ENCODE measurements at places on chromosomes 1 and 21. TPM values are rescaled to one million over a fixed set of nuclear protein-coding genes. Genes with fewer than 3 reads are reported as not detected.

GRCh38 chr1:240070188-240070587 is 21.5 kb upstream of the FMN2 start:
- H3K27ac ChIP-seq = no peak overlapping the region
- no peak overlapping the region for H3K4me3 ChIP-seq
- DNase-seq = no peak
- H3K4me1 ChIP-seq = no peaks in the 10 kb centered on the region
- no peaks in the 10 kb centered on the region for H3K36me3 ChIP-seq
- H3K27me3 ChIP-seq = no peaks in the 10 kb centered on the region

DNA sequence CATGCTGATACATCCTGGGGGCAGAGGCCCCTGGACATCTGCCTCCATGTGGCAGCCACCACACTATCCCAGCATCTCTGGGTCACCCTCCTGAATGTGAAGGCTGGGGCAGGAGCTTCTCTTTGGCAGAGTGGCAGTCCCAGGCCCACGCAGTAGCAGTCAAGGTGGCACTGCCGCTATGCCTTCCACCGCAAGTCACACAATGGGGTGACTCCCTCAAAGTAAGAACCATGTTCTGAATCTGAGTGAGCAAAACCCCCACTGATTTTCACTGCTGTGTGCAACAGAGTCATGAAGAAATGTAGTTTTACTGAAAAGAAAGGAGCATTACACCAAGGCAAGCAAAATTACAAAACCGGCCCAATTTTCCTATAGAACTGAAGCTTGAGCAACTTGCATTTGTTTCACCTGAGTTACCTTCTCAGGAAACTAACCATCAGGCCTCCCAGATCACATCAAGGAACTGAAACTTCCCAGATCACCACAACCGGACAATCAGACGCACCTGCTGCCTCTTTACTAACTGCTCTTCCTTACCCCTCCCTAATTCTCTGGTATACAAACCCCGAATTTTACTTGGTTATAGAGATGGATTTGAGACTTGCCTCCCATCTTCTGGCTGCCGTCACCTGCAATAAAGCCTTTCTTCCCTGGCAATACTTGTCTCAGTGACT is 102.6 kb downstream of the PCP4 start:
- H3K4me3 ChIP-seq = no peak overlapping the region
- H3K27ac ChIP-seq = no peak overlapping the region
- H3K36me3 ChIP-seq = no peaks in the 10 kb centered on the region
- H3K4me1 ChIP-seq = no peaks in the 10 kb centered on the region

GRCh38 chr1:200527670-200528069 is 92.9 kb downstream of the KIF14 start:
- H3K4me3 ChIP-seq = no peak overlapping the region
- H3K27me3 ChIP-seq = peaks cover 4% of the 10 kb centered on the region
- no peak for DNase-seq
- peaks cover 9% of the 10 kb centered on the region for H3K4me1 ChIP-seq

- no peaks in the 10 kb centered on the region for H3K4me1 ChIP-seq
- peaks cover 4% of the 10 kb centered on the region for H3K27me3 ChIP-seq
- no peak overlapping the region for H3K4me3 ChIP-seq
- DNase-seq = no peak
- H3K27ac ChIP-seq = no peak overlapping the region
Observed at GRCh38 chr21:35929901-35930300, 130.4 kb downstream of the SETD4 start.

DNA sequence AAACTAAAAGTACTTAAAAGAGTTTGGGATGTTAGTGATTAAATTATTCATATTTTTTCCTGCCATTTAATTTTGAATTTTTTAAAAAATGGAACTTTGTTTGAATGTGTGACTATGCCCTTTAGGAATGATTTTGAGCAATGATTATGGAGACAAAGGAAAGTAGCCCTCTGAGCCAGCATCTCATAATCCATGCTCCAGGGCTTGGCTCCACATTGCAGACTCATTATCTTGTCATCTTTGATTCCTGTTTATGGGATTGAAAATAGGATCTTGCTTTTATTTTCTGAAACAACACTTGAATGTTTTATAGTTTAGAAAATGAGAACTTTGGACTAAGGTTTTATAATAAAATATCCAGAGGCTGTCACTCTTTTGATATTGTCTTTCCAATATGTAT is 14.5 kb downstream of the AXDND1 start:
- no peak for DNase-seq
- no peak overlapping the region for H3K27ac ChIP-seq
- H3K4me3 ChIP-seq = no peak overlapping the region
- no peaks in the 10 kb centered on the region for H3K27me3 ChIP-seq
- H3K4me1 ChIP-seq = no peaks in the 10 kb centered on the region
- H3K36me3 ChIP-seq = no peaks in the 10 kb centered on the region

GRCh38 chr1:29289493-29289892 is 53.2 kb downstream of the PTPRU start:
- no peaks in the 10 kb centered on the region for H3K4me1 ChIP-seq
- no peaks in the 10 kb centered on the region for H3K36me3 ChIP-seq
- peaks cover 3% of the 10 kb centered on the region for H3K27me3 ChIP-seq
- no peak overlapping the region for H3K27ac ChIP-seq

DNA sequence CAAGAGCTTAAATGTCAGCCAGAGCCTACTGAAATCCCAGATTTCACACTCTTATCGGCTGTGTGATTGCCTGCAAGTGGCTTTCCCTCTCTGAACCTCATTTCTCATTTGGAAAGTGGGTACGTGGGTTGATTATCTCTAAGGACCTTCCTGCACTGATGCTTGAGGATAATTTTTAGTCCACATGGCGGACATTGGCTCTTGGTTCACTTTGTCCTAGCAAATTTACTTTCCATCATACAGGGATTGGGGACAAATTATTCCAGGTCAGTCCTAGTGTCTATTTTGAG is 111.6 kb downstream of the ACTL8 start:
- DNase-seq = no peak
- no peaks in the 10 kb centered on the region for H3K4me1 ChIP-seq
- no peaks in the 10 kb centered on the region for H3K27me3 ChIP-seq
- no peak overlapping the region for H3K4me3 ChIP-seq
- no peaks in the 10 kb centered on the region for H3K36me3 ChIP-seq

GRCh38 chr21:28437061-28437460 is 555.6 kb downstream of the LTN1 start:
- H3K4me1 ChIP-seq = no peaks in the 10 kb centered on the region
- peaks cover 7% of the 10 kb centered on the region for H3K27me3 ChIP-seq
- no peak overlapping the region for H3K27ac ChIP-seq
- no peak overlapping the region for H3K4me3 ChIP-seq
- no peak for DNase-seq
- H3K36me3 ChIP-seq = no peaks in the 10 kb centered on the region

DNA sequence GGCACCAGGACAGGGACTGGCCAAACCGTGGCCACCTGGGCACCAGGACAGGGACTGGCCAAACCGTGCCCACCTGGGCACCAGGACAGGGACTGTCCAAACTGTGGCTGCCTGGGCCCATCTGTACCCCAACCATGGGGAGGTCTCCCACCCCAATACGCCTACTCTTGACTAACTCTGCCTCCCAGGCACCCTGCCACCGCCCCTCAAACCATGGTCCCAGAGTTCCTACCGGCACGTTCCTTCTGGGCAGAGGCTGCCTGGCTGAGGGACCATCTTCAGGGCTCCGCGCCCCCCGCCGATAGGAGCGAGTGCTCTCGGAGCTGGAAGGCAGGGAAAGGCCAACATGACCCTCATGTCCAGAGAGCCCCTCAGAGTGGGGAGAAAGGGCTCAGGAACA is 6.3 kb upstream of the TCEA3 start:
- peaks cover 34% of the 10 kb centered on the region for H3K27me3 ChIP-seq
- no peak overlapping the region for H3K27ac ChIP-seq
- no peak for DNase-seq
- no peaks in the 10 kb centered on the region for H3K4me1 ChIP-seq
- H3K4me3 ChIP-seq = no peak overlapping the region

- H3K27me3 ChIP-seq = no peaks in the 10 kb centered on the region
- H3K27ac ChIP-seq = no peak overlapping the region
- no peak for DNase-seq
Observed at GRCh38 chr1:248730507-248731335, 24.8 kb downstream of the LYPD8 start.

DNA sequence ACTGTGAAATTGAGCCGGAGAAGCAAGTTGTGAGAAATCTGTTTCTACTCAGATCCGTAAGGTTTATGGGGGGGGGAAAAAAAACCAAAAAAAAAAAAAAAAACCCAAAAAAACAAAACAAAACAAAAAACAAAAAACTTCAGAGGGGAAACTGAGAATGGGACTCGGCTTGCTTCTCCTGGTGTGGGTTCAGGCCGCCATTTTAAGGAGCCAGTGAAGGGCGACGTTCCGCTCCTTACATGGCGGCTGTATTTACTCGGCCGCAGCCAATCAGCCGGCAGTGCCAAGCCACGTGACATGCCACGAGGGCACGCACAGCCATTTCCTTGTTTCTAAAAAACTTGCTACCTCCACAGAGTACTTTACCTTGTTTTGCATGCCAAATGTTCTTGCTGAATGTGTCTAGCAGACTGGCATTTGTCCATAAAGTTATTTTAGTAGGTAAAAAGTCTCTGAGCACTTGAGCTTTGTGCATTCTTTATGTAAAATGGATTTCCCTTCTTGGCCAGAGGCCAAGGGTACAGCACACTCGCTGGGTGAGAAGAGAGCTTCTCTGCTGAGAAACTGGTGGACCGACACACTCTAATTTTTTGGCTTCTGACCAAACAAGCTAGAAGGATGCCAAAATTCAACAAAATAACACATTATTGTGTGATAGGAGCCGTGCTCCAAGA is 101.8 kb downstream of the NFIA start:
- H3K4me3 ChIP-seq = no peak overlapping the region
- no peak for DNase-seq
- H3K27me3 ChIP-seq = no peaks in the 10 kb centered on the region
- no peaks in the 10 kb centered on the region for H3K4me1 ChIP-seq

GRCh38 chr1:53046930-53047329 is 15.1 kb upstream of the PODN start:
- no peaks in the 10 kb centered on the region for H3K27me3 ChIP-seq
- no peak overlapping the region for H3K27ac ChIP-seq
- H3K36me3 ChIP-seq = peaks cover 29% of the 10 kb centered on the region
- no peak overlapping the region for H3K4me3 ChIP-seq

DNA sequence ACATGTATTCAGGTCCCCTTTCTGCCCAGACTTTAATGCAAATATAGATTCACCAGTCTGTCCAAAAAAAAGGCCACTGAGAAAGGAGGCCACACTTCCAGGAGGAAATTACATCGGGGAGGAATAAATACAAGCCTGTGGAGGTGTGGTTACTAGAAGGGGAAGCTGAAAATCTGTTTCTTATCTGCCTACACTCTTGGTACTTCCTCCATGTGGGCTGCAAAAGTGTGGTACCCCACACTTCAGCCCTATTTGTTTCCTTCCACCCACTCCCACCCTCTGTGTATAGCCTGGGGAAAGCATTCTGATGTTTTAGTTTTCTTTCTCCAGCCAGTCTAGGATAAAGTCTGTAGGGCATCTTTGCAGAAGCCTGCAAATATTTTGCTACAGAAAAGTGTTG is 38.4 kb downstream of the UTP25 start:
- no peak overlapping the region for H3K27ac ChIP-seq
- H3K4me1 ChIP-seq = no peaks in the 10 kb centered on the region
- no peaks in the 10 kb centered on the region for H3K36me3 ChIP-seq
- H3K4me3 ChIP-seq = no peak overlapping the region
- DNase-seq = no peak

DNA sequence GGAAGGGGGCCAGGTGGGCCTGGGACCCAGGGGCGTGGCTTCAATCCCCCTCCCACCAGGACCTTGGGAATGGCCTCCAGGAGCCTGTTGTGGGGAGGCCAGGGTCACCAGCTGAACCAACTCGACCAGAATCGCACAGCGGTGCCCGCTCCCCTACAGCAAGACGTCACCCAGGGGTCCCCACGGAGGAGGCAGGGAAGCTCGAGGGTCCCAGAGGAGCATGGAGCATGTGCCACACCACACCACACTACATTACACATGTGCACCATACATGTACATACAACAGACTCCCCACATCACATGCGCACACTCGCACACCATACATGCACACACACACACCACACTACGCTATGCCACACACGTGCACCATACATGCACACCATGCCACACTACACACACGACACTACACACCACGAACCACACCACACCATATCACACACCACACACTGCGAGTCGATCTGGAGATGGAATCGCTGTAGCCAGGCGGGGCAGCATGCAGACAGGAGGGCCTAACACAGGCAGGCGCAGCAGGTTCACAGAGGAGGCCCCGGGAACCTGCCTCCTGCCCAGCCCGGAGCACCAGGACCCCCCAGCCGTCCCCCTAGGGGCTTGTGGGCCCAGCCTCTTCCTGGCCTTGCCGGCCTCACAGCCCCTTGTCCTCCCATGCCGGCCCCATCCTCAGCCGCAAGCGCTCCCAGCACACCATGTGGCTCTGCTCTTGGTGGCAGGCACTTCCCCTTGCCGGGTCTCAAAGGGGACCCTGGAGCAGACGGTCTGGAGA is 596 bp downstream of the ITGB2 start:
- H3K36me3 ChIP-seq = peaks cover 67% of the 10 kb centered on the region
- H3K27ac ChIP-seq = peak overlapping the region; percentile 88
- peak; percentile 50 for DNase-seq
- H3K27me3 ChIP-seq = no peaks in the 10 kb centered on the region
- H3K4me3 ChIP-seq = peak overlapping the region; percentile 100

Gene RHD
- not detected for total RNA-seq

Gene AUNIP
- 5.4 TPM for total RNA-seq

Gene NADK
- total RNA-seq = 81.5 TPM

Gene ANKRD34A
- 3.7 TPM for total RNA-seq

Gene PRR9
- not detected for total RNA-seq

Gene DNALI1
- 0.18 TPM for total RNA-seq

Gene KCNK1
- total RNA-seq = 9.0 TPM

Gene SLAMF1
- total RNA-seq = 106 TPM

Gene HSF2BP
- total RNA-seq = 0.15 TPM
